Activated CD8-positive, alpha-beta memory T cell treated with anti-CD3 and anti-CD28 coated beads, Interleukin-2, amount 50 U/mL, for 4 hours (primary cell): ENCODE measurements at places on chromosomes 5 and 9.

DNA sequence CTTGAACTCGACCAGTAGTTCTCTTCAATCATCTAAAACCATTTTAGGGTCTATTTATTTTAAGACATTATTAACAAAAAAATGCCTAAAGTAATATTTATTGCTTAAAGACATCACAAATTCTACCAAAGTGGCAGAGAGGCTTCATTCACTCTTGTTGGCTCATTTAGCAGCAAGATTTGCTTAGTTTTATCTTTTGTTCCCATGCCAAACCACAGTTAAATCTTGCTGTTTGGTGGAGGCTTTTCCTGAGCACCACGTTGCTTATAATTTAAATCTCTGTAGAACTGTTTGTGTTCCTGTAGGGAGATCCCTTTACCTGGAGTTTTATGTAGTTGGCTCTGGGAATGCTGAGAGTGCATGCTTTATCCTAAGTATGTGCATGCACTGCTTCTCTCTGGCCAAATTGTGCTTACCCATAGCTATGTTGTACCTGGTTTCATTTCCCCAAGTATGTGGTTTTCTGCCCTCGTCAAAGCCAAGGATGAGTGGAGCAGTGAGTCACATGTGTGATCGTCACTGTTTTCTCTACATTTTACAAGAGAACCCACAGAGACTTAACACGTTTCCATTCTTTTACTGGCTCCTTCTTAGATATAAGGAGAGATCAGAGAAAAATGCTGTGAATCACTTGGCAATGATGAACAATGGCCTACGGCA is 42.1 kb upstream of the MAST4 start:
- no peak for DNase-seq

DNA sequence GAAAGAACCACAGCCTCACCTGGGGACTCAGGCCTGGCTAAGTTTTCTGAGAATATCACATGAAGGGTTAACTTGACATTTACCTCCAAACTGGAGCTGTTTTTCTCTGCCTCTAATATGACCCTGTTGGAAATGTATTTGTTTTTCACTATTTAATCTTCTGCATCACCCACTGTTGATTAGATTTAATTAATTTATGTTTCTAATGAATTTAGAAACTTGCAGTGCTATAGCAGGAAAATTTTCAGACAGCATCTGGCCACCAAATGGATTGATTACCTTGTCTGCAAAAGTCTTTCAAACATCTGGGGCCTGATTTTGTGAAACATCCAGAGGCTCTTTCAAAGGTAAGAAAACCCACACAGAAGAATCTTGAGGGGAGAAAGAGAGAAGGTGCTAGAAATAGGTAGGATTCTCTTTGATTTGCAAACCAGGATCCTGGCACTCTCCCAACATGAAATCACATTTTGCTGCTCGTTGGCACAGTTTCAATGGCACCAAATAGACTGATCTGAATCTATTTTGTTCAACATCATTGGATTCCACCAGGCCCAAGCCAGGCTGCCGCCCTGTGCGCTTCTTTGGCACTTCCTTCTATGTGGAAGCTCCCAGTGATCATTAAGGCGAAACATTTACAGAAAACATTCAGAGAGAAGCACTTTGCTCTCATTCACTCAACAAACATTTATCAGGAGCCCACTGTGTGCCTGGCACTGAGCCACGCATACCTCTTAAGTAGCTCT is 157.3 kb downstream of the PPP2R2B start:
- no peak for DNase-seq

GRCh38 chr5:115068239-115069086 is 101.2 kb downstream of the TRIM36 start:
- DNase-seq = no peak

DNA sequence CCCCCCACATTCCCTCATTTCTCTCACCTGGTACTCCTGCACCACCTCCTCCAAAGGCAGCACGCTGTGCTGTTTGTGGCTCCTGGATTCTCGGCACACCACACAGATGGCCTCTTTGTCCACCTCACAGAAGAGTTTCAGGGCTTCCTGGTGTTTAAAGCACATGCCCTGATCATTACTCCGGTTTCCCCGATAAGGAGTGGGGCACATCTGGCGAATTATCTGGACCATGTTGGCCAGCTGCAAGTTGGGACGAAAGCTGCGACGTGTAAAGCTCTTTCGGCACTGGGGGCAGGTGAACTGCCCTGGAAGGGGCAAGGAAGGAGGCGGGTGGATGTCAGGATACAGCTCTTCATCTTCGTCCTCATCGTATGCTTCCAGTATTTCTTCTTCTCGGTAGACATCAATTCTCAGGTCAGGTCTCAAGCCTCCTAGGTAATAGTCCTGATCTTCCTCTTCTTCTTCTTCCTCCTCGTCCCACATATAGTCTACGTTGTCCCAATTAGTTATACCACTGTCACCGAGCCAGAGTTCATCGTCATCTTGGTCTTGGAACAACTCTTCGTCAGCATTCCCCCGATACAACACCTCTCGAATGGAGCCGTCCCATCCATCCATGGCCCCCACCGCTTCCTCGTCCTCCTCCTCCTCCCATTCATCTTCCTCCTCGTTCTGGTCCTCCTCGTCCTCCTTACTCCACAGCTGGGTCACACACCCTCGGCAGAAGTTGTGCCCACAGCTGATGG is 796 bp downstream of the TRIM52 start:
- DNase-seq = no peak

DNA sequence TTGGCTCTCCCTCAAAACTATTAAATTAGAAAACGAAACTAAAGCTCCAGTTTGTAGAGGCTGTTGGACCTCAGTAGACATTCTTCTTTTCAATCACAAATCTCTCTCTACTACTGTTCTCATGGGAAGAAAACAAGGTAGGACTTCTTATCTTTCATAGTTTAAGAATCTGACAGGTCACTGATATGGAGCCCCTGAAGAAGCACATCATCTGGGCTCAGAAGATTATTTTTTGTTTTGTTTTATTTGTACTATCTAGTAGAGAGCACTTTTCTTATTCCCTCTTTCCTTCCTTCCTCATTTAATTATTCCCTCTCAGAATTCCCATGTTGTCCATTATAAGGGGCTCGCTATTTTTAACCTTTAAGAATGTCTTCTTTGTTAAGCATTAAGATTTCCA is 26.3 kb downstream of the STARD4 start:
- DNase-seq = no peak

DNA sequence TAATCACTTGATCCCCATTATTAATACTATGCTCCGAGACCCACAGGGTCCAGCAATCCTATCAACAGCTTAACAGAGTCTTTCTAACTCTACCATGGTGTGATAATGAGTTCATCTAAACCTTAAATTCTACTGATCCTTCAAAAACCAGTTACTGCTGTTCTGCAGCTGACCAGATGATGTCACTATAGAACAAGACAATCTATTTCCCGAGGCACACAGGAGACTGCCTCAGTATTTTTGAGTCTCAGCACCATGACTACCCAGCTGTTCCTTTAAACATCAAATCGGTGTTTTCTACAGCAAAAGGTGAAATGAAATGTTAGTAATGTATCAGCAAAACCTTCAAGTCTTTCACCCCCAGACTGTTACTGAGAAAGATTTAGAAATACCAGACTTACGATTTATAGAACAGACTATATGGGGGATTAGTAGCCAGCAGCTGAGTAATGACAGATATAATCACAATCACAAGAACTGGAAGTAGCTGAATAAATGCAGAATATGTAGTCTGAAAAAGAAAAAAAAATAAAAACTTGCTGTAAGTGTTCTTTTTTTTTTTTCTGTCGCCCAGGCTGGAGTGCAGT is 16.9 kb downstream of the DNAJC18 start:
- DNase-seq = peak; percentile 38

DNA sequence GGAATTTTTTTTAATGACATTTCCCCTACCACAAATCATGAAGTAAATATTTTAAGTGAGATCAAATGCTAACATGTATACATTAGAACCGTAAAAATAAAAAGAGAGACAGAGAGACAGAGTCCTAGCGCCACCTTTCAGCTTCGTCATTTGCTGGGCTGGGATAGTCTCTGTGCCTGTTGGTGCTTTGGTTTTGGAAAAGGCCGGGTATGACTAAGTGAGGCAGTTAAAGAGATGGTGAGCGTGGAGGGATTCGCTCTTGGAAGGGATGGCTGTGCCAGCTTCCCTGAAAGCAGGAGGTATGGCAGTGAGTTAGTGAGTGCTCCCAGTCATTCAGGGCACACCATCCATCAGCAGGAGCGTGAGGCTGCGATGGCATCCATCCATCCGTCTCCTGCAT is 729.6 kb upstream of the WWC1 start:
- DNase-seq = no peak

GRCh38 chr5:82912462-82912861 is 164.7 kb downstream of the TMEM167A start:
- no peak for DNase-seq

- no peak for DNase-seq
Observed at GRCh38 chr9:121609822-121610637, 41.4 kb upstream of the DAB2IP start.

- no peak for DNase-seq
Observed at GRCh38 chr5:159458217-159458711, 128.0 kb upstream of the IL12B start.

- DNase-seq = no peak
Observed at GRCh38 chr5:56259002-56259511, 25.9 kb upstream of the ANKRD55 start.

GRCh38 chr5:168382421-168382820 is 91.0 kb downstream of the WWC1 start:
- no peak for DNase-seq

GRCh38 chr9:119556129-119556875 is 187.1 kb upstream of the BRINP1 start:
- DNase-seq = peak; percentile 20

- no peak for DNase-seq
Observed at GRCh38 chr5:136235321-136235720, 42.4 kb upstream of the SMIM32 start.

GRCh38 chr9:33820231-33820745 is 3.3 kb downstream of the UBE2R2 start:
- DNase-seq = no peak

GRCh38 chr5:74686962-74687751 is 2.1 kb downstream of the HEXB start:
- DNase-seq = no peak

DNA sequence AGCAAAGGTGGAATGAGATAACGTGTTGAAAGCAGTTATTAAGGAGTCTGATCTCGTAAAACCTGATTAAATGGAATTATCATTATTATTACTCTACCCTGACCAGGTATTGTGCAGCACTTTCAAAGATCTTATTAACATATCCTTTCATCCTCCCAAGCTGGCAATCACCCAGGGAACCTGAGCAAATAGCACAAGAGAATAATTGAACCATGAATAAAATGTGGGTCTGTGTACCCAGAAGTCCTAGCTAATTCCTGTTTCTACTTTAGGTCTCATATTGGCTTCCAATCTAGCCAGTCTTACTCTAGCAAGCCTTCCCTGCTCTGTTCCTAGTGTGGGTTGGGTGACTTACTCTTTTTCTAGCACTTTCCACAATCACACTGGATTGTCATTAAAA is 162.2 kb upstream of the STK32A start:
- DNase-seq = no peak

GRCh38 chr5:4758550-4758949 is 381.6 kb upstream of the ADAMTS16 start:
- no peak for DNase-seq

DNA sequence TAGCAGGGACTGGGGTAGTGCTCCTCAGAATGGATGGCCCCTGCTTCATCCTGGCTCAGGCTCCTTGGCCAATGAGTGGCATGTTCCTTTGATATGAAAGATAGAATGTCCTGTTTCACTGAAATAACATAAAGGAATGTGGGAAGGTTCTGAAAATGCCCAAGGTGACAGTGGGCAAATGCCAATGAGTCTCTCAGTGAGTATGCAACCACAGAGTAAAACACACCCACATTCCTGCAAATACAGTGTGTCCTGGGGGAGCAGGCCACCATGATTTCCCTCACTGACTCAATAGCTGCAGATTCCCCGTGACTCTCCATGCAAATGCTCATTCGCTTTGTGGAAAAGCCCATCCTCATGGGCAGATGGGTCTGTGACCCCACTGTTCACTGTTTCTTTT is 36.4 kb downstream of the ZNF366 start:
- no peak for DNase-seq

- no peak for DNase-seq
Observed at GRCh38 chr9:90423661-90424193, 218.9 kb downstream of the DIRAS2 start.

DNA sequence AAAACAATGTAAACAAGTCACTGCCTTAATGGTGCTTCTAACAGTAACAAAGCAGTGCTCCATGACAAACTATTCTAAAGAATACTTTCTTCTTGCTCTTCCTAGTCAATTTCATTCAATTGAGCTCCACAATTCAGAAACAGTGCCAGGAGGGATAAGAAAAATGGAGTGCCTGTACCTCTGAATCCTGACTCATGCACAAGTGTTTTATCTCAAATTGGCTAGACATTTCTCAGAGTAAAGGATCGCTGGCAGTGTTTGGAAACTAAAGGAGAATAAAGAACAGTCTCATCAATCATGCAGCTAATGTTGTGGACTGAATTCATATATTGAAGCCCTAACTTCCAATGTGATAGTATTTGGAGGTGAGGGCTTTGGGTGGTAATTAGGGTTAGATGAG is 27.6 kb downstream of the SLC25A51 start:
- DNase-seq = no peak

- DNase-seq = no peak
Observed at GRCh38 chr5:170773024-170773985, 10.2 kb upstream of the GABRP start.

- peak; percentile 60 for DNase-seq
Observed at GRCh38 chr9:2857564-2858198, 13.8 kb upstream of the PUM3 start.

DNA sequence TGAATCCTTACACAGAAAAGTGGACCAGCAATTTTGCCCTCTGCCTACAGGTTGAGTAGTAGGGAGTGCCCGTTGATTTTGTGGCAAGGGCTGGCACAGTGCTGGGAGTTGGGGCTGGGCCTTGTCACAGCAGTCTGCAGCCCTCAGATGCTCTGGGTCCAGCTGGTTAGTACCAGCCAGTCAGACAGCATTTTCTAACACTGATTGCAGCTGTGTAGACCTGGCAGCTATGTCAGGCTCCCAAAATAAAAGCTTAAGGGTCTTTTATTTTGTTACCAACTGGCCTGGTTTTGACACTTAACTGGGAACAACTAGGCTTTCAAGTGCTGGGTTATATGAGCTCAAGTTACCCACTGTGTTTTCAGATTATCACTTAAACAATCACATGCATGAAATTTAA is 57.7 kb downstream of the MAT2B start:
- no peak for DNase-seq

GRCh38 chr9:91681461-91682305 is 258.1 kb upstream of the NFIL3 start:
- peak; percentile 61 for DNase-seq

- no peak for DNase-seq
Observed at GRCh38 chr5:162703914-162704313, 636.3 kb downstream of the GABRG2 start.

GRCh38 chr5:172123269-172123692 is 64.7 kb downstream of the STK10 start:
- DNase-seq = no peak

- no peak for DNase-seq
Observed at GRCh38 chr5:78905084-78905938, 79.8 kb downstream of the ARSB start.

GRCh38 chr5:147169399-147169798 is 65.4 kb upstream of the STK32A start:
- DNase-seq = no peak
